Large intestine (tissue), 12 donors: ENCODE measurements at places on chromosomes 3 and 15.

GRCh38 chr15:60839510-60840211 is 360.7 kb upstream of the ICE2 start:
- no peaks in the 10 kb centered on the region for H3K27me3 ChIP-seq
- no peak overlapping the region for H3K27ac ChIP-seq
- no peak overlapping the region for H3K4me3 ChIP-seq

- H3K36me3 ChIP-seq, result no peaks in the 10 kb centered on the region
- DNase-seq, result no peak
- no peaks in the 10 kb centered on the region for H3K27me3 ChIP-seq
- no peak overlapping the region for H3K4me3 ChIP-seq
- peaks cover 15% of the 10 kb centered on the region for H3K4me1 ChIP-seq
These were observed 98.3 kb downstream of the ANO10 start for GRCh38 chr3:43523454-43524053.

- peaks cover 2% of the 10 kb centered on the region for H3K4me1 ChIP-seq
- no peaks in the 10 kb centered on the region for H3K27me3 ChIP-seq
- H3K4me3 ChIP-seq, result no peak overlapping the region
- no peak overlapping the region for H3K27ac ChIP-seq
These were observed 18.3 kb downstream of the ANP32A start for GRCh38 chr15:68802373-68802772.

GRCh38 chr15:65221697-65222096 is 10.4 kb upstream of the CILP start:
- DNase-seq, result peak; percentile 69
- no peaks in the 10 kb centered on the region for H3K27me3 ChIP-seq
- peaks cover 23% of the 10 kb centered on the region for H3K4me1 ChIP-seq
- peak overlapping the region; percentile 92 for H3K27ac ChIP-seq

GRCh38 chr3:128735287-128735686 is 9.3 kb downstream of the RAB7A start:
- no peak for DNase-seq
- H3K4me1 ChIP-seq, result no peaks in the 10 kb centered on the region
- no peaks in the 10 kb centered on the region for H3K27me3 ChIP-seq
- H3K36me3 ChIP-seq, result peaks cover 11% of the 10 kb centered on the region

DNA sequence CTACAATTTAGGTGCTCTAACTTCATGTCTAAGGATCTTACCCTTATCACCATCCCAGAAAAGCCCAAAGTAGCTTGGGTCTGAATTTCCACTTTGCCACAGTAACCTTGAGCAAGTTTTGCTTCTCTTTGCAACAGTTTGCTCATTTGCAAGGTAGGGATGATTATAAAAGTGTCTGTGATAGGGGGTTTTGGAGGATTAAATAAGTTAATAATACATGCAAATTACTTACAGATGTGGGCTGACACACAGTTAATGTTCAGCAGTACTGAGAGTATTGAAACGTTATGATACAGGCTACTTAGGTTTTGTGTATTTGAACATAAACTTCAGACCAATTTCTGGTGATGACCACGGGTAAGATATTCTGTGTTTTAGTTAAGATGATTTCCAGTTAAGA is 444.7 kb upstream of the TPRG1 start:
- H3K36me3 ChIP-seq, result peaks cover 3% of the 10 kb centered on the region
- no peak for DNase-seq
- no peaks in the 10 kb centered on the region for H3K4me1 ChIP-seq
- no peak overlapping the region for H3K27ac ChIP-seq

DNA sequence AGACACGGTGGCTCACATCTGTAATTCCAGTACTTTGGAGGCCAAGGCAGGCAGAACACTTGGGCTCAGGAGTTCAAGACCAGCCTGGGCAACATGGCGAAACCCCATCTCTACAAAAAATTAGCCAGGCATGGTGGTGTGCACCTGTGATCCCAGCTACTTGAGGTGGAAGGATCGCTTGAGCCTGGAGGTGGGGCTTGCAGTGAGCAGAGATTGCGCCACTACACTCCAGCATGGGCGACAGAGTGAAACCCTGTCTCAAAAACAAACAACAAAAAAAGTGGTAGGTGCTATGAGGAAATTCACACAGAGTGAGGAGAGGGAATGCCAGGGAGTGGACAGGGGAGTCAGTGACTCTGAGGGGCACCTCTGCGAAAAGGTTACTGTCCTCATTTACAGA is 29.4 kb downstream of the RPN1 start:
- H3K27ac ChIP-seq, result no peak overlapping the region
- no peak overlapping the region for H3K4me3 ChIP-seq
- H3K4me1 ChIP-seq, result peaks cover 11% of the 10 kb centered on the region
- DNase-seq, result no peak

DNA sequence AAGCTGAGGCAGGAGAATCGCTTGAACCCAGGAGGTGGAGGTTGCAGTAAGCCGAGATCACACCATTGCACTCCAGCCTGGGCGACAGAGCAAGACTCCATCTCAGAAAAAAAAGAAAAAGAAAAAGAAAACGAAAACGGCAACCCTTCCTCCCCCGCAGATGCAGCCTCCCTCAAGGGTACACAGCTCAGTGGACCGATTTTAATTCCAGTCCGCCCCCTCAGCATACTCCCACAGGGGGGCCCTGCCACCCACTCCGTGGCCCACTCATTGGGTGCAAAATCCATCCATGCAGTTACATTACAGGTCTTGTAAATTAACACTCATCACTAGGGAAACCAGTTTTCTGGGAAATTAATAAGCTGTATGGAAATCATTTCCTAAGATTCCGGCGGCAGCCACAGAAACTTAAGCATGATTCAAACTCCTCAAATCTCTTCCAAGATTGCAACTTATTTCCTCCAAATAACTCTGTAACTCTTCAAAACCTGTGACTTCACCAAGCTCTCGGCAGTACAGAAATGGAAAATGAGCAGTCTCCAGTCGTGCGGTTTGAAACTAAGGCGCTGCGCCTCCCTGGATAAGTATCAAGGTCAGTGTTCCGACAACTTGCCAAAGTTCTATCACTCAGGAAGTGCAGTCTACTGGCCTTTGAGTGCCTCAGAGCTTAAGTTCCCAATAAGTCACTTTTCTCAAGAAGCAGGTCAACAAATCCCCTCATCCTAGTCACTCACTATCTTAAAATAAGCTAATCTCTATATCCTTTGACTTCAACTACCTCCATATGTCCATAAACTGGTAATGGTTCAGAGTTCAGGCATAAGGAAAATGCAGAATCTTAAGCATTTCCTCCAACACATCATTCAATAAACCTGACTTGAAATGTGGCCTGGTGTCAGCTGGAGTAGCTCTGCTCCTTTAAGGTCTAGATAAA is 24.7 kb upstream of the KLHL6 start:
- no peak overlapping the region for H3K4me3 ChIP-seq
- no peaks in the 10 kb centered on the region for H3K27me3 ChIP-seq
- H3K36me3 ChIP-seq, result no peaks in the 10 kb centered on the region
- peak; percentile 20 for DNase-seq
- H3K4me1 ChIP-seq, result peaks cover 44% of the 10 kb centered on the region
- peak overlapping the region; percentile 62 for H3K27ac ChIP-seq

DNA sequence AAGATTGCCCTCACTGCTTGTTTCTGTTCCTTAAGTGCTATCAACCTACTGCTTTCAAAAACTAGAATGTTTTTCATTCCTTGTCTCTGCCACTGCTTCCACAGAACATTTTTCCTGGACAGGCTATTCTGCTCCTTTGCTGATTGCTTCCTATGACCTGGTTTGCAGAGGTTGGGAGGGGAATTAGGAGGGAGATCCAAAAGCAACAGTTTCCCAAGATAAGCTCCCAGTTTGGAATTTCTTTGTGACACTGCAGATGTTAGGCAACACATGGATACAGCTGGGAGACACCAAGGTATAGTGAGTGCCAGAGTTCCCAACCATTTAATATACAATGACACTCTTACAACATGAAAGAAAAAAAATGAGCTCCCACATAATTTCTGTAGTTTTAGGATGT is 1036.5 kb downstream of the ROBO2 start:
- H3K27ac ChIP-seq, result no peak overlapping the region
- H3K36me3 ChIP-seq, result no peaks in the 10 kb centered on the region
- no peak for DNase-seq
- H3K4me1 ChIP-seq, result no peaks in the 10 kb centered on the region
- H3K27me3 ChIP-seq, result no peaks in the 10 kb centered on the region
- H3K4me3 ChIP-seq, result no peak overlapping the region

DNA sequence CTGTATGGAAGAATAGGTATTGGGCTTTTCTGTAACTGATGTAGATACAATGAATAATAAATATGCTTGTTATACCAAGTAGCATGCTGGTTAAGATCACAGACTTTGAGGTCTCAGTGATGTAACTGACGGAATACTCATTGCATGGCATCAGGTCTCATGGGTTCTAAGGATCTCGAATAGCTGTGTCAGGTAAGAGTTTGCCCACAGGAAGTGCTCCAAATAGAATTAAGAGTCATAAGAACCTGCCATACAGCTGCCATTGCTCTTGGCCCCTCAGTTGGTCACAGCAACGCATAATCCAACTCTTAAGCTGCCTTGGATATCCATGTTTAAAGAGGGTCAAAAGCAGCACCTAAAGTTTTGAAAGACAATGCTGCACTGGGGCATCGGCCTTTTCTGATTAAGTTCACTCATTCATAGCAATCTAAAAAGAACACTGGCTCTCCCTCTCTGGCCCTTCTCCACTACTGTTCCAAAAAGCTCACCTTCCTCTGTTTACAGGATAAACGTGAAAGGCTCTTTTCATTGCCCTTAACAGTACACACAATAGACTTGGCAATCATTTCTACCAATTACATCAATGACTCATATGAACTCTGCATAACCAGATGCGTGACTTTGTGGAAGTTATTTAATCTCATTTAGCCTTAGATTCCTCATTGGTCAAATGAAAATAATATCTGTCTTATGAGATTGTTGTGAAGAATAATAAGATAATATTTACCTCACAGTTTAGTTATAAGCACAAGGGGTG is 74.6 kb downstream of the ZBTB20 start:
- peaks cover 4% of the 10 kb centered on the region for H3K4me1 ChIP-seq
- H3K27ac ChIP-seq, result no peak overlapping the region
- no peaks in the 10 kb centered on the region for H3K27me3 ChIP-seq
- DNase-seq, result no peak
- H3K36me3 ChIP-seq, result peaks cover 2% of the 10 kb centered on the region

GRCh38 chr3:128413003-128413370 is 53.7 kb downstream of the DNAJB8 start:
- H3K4me1 ChIP-seq, result peaks cover 23% of the 10 kb centered on the region
- H3K27ac ChIP-seq, result no peak overlapping the region
- DNase-seq, result no peak
- no peak overlapping the region for H3K4me3 ChIP-seq

DNA sequence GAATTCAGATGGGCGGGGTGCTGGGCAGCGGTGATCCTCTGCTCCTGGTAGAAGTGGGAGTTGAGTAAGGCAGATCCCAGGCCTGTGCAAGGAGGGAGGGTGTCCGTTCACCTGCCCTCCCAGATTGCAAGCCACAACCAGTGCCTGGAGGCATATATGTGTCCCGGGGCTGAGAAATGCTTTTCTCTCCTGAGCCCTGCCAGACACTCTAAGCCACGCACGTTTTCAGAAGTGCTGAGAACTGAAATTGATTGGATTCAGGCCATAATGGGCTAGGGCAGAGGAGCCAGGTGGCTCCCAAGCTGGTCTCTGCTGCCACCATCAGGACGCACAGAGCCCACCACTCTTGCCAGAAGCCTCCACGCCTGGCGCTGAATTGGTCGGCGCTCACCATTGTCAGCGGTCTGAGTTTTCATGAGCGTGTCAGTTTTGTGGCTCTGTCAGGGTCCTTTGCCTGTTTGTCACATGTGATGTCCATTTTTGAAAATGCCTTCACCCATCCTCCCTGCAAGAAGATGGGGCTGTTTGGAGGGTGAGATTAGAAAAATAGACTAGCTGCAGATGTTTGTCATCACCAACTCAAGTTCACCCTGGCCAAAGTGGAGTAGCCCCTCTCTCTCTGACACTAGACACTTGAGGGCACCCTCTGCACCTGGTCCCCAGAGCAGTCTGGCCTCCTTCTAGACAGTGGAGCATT is 15.4 kb upstream of the BFSP2 start:
- H3K27ac ChIP-seq, result no peak overlapping the region
- H3K4me3 ChIP-seq, result no peak overlapping the region
- DNase-seq, result peak; percentile 42
- no peaks in the 10 kb centered on the region for H3K4me1 ChIP-seq
- H3K36me3 ChIP-seq, result no peaks in the 10 kb centered on the region

- H3K27me3 ChIP-seq, result no peaks in the 10 kb centered on the region
- no peak overlapping the region for H3K27ac ChIP-seq
- H3K36me3 ChIP-seq, result no peaks in the 10 kb centered on the region
- H3K4me3 ChIP-seq, result no peak overlapping the region
These were observed 78.2 kb downstream of the TM4SF4 start for GRCh38 chr3:149552700-149553099.

DNA sequence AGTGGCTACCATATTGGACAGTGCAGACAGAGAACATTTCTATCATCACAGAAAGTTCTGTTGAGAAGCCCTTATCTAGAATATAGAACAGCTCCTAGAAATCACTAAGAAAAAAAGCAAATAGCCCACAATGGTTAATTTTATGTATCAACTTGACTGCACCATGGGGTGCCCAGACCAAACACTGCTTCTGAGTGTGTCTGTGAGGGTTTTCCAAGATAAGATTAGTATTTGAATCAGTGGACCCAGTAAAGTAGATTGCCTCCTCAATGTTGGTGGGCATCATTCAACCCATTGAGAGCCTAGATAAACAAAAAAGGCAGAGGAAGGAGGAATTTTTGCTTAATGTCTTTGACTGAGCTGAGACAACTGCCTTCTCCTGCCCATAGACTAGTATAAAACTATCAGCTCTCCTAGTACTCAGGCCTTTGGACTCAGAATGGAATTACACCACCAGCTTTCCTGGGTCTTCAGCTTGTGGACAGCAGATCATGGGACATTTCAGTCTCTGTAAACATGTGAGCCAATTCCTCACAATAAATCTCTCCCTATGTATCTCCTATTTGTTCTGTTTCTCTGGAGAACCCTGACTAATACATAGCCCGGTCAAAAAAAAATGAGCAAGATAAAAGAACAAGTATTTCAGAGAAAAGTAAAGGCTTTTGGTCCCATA is 55.9 kb upstream of the OXTR start:
- no peaks in the 10 kb centered on the region for H3K36me3 ChIP-seq
- H3K27ac ChIP-seq, result no peak overlapping the region
- no peak overlapping the region for H3K4me3 ChIP-seq
- H3K4me1 ChIP-seq, result no peaks in the 10 kb centered on the region
- H3K27me3 ChIP-seq, result no peaks in the 10 kb centered on the region

DNA sequence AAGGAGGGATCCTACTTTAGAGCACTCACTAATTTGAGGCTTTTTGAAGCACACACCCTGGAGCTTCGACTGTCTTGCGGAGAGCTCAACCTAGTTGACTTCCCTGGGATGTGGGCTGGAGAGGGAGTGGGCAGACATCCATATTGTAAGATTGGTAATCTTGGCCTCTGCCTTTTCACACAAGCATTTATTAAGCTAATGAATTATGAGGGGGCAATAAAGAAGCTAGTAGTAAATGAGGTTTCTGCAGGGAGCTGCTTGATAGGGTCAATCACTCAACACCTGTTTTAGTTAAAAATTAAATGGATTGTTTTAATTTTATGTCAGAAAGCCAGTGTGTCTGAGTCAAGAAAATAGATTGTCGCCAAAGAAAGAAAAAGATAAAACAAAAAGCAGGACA is 76.3 kb downstream of the PDZRN3 start:
- no peak for DNase-seq
- peak overlapping the region; percentile 13 for H3K27ac ChIP-seq
- peaks cover 21% of the 10 kb centered on the region for H3K4me1 ChIP-seq
- H3K36me3 ChIP-seq, result no peaks in the 10 kb centered on the region
- H3K4me3 ChIP-seq, result no peak overlapping the region
- no peaks in the 10 kb centered on the region for H3K27me3 ChIP-seq
